Left forelimb (tissue), 1 donor: ENCODE measurements at places on chromosomes 2 and 18.

DNA sequence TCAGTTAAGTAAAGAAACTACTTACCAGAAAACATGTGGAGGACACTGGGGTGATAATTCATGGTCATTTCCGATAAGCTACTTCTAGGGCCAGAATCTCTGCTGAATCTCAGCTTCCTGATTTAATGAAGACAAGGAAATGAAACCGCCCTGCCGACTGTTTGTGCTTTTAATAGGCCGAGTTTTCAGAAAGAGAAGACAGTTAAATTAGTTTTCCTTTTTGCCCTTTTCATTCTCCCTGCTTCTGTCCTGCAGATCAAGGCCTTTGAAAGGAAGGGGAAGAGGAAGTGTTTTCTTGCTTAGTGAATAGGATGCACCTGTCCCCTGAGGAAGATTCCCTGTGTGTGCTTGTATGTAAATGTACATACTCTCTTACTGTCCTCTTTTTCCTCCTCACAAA is 126.6 kb downstream of the SH3RF3 start:
- no peak for DNase-seq

DNA sequence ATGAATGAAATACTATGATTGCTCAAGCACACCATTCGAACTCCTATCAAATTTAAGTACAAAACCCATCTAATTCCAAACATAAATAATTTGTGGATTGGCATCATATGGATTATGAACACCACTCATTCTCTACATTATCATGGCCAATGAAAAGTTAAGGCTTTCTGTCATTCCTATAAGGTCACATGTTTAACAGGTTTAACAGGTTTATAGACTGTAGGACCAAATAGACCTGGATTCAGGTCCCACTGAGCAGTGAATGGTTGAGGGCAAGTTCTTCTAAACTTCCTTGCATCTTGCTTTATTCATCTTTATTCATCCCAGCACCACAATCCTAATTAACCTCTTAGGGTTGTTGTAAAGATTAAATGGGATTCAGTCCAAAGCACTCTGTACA is 33.4 kb downstream of the FBXO36 start:
- DNase-seq: no peak

- DNase-seq: no peak
These were observed 11.7 kb upstream of the NAPG start for GRCh38 chr18:10514082-10514481.

GRCh38 chr18:3261373-3262233 is at the start of gene MYL12B:
Gene MYL12B (plus strand): TSS chr18:3262133. CDS start chr18:3272899, 10,766 bp downstream.
- peak; percentile 90 for DNase-seq
